NCI-H1105 treated with DMSO at 0.1 percent for 48 hours (cell line): ENCODE measurements at places on chromosomes 2 and 18.
A peak's percentile ranks its signal among the peaks of the same experiment; 100 is the strongest.

DNA sequence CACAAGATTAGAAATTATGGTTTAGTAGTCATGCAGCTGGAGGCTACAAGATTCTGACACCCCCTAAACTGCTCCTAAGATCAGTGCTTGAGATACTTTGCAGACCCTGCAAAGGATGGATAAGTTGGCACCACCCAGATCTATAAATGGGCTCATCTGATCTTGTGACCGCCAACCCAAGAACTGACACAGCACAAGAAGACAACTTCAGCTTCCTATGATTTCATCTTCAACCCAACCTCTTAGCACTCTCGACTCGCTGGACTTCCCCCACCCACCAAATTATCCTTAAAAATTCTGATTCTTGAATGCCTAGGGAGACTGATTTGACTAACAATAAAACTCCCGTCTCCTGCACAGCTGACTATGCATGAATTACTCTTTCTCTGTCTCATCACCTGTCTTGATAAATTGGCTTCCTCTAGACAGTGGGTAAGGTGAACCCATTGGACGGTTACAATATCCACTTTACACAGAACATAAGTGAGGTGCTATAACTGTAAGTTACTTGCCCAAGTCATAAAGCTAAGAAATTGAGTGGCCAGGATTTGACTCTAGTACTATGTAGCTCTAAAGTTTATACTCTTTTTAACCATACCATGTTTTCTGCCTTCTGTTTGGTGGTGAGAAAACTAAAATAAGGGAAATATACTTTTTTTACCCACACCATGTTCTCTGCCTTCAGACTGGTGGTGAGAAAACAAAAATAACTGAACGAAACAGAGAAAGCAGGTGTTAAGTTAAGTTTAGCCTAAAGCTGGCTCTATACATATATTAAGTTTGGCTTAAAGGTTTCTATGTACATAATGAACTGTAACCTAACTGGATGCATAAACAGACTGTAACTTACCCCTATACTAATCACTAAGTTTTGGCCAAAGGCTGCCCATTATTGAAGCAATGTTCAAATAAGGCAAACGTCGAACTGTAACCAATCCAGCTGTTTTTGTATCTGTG, 962.3 kb upstream of the NXPH2 start:
- no peak for DNase-seq

DNA sequence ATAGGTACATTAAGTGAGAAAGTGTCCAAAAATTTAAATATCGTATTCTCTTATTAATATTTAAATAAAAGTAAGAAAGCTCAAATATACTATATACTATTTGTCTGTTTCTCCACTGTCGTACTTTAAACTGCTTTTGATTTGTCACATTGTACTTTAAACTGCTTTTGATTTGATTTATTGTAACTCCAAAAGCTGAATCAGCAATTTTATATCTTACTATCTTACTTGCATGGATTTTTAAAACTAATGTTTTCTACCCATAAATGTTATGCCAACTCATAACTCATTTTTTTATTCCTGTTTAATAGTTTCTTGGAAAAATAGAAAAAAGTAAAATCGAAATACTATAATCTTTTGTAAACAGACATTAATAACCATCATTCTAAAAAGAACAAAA, 1128.2 kb upstream of the ACVR2A start:
- no peak for DNase-seq

DNA sequence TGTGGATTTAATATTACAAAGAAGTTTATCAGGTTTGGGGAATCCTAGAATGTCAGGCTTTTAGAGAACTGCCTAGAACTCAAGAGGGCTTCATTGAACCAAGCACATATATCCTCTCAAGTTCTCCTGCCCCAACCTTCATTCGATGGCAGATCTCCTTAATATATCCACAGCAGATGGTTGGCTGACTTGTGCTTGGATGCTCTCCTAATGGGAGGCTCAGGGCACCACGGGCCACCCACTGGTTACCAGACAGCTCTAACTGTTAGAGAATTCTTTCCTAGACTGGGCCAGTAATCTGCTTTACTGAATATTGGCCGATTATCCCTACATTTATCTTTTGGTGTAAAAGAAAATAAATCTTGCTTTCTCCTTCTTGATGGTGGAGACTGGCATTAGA, 87.2 kb upstream of the ATP8B1 start:
- no peak for DNase-seq

DNA sequence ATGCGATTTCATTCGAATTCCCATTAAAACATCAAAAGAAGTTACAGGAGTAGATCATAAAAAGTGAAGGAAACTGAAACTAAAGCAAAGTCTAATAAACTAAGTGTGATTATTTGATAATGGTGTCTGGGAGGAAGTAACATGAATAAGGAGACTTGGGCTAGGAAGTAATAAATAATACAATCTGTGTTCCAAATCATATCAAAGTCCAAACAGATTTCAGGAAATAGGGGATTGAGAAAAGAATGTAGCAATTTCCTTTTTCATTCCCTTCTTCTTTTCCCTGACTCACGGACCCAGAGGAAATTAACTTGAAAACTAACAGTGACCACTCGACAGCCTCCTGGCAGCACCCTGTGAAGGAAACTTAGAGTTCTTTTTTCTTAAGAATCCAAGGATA, 758.4 kb upstream of the GCFC2 start:
- no peak for DNase-seq

- no peak for DNase-seq
These were observed 79.6 kb downstream of the STPG4 start for GRCh38 chr2:47075361-47076125.

- DNase-seq, result no peak
These were observed 203.5 kb downstream of the SP3 start for GRCh38 chr2:173761603-173762119.

DNA sequence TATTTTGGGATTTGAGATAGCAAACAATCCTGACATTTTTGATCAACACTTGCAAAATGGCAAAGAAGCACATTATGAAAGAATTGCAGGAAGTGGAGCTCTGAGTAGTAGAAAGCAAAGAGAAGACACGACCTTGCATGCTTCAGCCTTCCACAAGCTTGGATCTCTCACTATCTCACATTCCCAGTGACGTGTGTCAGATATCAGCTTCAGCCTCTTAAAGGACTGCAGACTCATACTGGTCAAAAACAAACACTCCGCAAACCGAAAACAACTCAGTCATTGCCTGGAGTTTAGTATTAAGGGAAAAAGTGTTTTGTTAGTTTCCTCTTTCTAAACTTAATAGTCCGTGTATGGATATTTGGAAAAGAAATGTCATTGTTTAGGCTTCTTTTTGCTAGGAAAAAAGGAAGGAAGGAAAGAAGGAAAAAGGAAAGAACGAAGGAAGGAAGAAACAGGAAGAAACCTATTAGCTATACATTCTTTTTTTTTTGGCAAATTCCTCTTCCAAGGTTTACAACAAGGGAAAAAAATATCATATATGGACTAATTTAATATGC, 32.6 kb upstream of the SLC40A1 start:
- no peak for DNase-seq

GRCh38 chr2:169734169-169734847, 676 bp downstream of the KLHL23 start:
- peak; percentile 27 for DNase-seq

DNA sequence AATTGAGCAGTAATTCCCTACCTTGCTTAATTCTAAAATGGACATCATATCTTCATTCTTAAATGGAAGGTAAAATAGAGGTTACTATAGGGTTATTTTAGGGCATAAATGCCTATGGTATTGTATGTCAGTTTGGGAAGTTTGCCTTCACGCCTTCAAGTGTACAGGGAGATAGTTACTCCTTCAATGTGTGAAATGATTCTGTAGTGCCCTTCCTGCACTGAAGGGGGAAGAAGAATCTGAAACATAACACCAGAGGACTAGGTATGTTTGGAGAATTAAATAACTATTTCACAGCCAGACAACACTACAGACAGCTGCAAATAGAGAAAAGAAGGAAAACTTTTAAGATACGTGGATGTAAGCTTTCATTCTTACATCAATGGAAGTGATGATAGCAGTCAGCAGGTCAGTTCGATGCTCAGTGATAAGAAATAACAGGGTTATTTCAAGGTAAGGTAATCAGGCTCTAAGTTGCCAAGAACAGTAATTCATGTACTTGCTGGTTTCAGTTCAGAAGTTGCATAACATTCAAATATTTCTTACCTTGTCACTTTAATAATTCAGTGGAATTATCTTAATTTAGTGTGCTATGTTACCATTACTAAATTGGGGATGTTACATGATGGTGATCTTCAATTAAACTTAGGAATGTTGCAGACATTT, 4.0 kb downstream of the PKP4 start:
- DNase-seq, result no peak

DNA sequence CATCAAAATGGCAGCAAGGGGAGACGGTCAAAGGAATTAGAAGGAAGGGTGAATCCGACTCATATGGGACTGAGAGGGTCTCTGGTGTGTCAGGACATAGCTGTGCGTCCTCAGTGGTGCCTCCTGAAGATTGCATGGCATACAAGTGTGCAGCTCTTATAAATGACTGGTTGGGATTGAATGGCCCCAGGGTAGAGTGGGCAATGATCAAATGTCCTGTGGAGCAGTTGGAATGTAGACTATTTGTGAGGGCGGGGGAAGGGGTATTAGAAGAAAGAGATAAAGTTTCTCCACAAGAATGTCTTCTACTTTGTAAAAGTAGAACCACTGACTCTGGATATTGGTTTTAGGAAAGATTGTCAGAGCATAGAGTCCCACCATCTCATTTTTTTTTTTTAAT, 24.6 kb downstream of the CTLA4 start:
- DNase-seq, result no peak

DNA sequence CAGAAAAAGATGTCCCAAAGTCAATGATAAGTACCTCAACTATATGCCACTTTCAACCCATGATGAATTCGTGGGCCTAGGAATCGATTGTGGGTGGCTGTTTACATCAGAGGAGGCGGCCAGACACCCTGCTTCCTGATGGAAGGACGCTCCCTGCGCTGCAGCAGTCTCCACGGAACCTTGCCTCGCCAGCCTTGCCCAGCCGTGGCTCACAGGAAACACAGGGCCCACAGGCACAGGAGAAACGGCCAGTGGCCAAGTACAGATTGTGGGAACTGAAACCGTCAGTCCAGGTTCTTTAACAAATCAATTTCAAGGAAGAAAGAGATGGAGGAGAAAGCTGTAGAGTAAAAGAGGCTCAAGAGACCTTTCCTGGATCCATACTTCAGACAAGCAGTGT, 101.5 kb upstream of the NFATC1 start:
- no peak for DNase-seq

DNA sequence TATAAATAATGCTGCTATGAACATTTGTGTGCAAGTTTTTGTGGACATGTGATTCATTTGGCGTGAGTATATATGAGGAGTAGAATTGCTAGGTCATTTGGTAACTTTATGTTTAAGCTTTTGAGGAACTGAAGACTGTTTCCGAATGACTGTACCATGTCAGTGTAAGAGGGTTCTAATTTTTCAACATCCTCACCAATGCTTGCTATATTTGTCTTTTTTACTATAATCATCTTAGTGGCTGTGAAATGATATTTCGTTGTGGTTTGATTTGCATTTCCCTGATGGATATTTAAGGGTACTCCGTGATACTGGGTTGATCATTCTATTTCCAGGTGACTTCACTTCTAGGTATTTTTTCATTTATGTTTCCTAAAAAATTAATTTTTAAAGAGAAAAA, 241.1 kb downstream of the BCL2 start:
- no peak for DNase-seq

DNA sequence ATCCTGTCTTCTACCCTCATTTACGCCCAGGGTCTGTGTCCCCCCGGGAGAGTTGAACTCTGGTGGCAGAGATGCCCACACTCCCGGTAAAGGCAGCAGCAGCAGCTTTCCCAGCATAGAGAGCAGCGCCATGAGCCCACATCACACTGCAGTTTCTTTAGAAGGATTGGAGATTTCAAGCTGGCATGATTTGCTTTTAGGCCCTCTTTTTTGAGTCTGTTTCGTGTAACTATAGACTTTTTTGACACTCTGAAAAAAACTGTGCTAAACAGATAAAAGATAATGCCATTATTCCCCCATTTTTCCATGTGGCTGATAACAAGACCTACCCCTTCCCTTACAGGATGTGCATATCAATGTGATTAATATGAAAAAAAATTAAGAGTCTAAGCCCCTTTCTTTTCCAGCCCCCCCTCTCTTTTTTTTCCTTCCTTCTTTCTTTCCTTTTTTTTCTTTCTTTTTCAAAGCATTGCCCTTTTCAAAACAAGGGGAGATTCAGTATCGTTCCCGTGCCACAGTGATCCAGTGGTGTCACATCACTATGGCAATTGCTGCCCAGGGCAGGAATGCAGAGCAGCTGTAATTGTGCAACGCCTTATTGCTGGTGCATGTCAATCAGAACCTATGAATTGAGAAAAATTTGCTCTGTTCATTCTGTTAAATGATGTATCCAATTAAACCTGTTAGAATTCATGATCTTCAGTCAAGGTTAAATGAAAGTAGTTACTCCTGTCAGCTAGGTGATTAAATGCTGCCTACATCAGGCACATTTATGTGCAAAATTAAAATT, 104.5 kb downstream of the CDCA7 start:
- no peak for DNase-seq

DNA sequence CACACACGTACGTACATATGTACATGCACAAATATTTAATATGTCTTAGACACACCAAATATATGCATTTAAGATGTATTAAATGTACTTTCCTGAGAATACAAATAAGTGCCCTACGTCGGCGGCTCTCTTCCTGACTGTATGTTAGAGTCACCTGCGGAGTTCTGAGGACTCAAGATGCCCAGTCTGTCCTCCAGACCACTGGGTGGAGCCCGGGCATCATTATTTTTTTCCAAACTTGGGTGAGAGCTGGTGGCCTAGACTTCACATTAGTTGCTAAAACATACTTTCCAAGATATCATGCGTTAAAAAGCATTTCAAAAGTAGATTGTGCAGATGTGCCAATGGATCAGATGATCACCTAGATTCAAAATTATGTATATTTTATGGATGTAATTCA, 2.9 kb downstream of the IL18R1 start:
- no peak for DNase-seq

- no peak for DNase-seq
These were observed 34.5 kb upstream of the CD8A start for GRCh38 chr2:86825036-86825692.

DNA sequence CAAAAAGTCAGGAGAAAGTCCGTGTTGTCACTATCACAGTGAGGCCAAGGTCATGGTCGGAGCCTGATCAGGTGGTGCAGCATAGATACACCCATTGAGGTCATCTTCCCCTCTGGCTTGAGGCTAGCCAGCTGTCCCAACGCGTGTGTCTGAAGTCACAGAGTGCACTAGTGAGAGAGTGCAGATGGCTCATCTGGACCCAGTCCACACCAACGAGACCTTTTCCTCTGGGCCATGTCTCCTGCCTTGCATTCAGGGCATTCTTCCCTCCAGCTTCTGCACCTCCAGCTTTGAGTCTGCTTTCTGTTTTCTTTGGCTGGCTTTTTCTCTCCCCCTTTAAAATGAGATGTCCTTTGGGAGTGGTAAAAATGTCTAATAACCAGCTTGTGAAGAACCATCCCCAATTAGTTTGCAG, 146.9 kb downstream of the TDRD15 start:
- no peak for DNase-seq

GRCh38 chr2:3317871-3318590, 59.6 kb downstream of the EIPR1 start:
- DNase-seq, result no peak
